ENCODE measurements at places on chromosomes 5 and 9.

- no peak for DNase-seq
Observed at GRCh38 chr5:166073901-166074581, 2217.4 kb upstream of the WWC1 start.

GRCh38 chr9:216866-217265, 2.2 kb downstream of the DOCK8 start:
- DNase-seq, result no peak

- DNase-seq, result no peak
Observed at GRCh38 chr5:56961746-56962145, 9.8 kb upstream of the MIER3 start.

- no peak for DNase-seq
Observed at GRCh38 chr9:135252980-135253304, 165.5 kb downstream of the OLFM1 start.

DNA sequence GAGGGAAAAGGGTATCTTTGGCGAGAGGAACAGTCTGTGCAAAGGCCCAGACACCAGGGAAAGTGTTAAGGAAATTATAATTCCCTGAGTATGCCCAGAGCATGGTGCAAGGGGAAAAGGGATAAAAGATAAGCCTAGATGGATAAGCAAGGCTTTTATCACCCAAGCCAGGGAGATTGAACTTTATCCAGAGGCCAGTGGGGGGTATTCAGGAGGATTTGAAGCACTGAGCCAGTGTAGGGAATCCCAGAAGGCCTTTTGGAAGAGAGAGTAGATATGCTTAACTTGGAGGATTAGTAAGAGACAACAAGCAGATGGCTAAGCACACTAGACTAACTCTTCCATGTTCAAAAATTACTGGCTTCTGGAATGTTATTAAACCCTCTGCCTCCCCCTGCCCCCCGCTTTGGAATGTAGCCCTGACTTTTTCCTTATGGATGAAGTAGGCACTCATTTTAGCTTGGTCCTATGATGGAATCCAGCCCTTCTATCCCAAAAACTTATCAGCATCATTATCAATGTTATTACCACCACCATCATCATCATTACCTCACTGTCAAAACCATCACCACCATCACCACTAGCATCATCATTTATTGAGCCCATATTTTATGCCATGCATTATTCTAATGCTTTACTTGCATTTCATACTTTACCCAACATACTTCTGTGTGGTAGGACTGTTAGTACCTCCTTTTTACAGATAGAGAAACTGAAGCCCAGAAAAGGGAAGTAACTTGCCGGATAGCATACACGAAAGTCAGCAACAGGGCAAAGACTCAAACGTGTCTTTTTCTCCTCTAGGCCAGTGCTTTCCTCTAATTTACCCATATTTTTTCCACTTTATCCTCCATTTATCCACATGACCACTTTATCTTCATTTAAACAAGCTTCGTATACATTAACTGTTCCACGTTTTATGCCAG, 237.0 kb downstream of the PAPPA start:
- DNase-seq, result no peak

DNA sequence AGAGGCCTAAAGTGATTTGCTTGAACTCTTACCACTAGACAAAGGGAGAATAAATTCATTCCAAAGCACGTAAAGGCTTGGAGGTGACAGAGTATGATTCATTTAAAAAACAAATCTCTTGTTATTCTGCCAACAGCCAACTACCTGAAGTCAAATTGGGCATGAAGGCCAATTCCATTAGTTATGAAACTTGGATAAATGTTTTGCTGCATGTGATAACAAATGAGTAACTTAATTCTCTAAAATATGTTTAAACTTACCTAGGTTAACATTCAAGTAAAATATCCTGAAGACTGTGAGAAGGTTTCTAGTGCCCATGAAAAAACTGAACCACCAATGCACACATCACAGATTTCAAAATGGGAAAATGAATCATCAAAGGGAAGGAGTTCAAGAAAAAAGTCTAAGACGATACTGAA, 120.1 kb upstream of the TSLP start:
- DNase-seq, result no peak

DNA sequence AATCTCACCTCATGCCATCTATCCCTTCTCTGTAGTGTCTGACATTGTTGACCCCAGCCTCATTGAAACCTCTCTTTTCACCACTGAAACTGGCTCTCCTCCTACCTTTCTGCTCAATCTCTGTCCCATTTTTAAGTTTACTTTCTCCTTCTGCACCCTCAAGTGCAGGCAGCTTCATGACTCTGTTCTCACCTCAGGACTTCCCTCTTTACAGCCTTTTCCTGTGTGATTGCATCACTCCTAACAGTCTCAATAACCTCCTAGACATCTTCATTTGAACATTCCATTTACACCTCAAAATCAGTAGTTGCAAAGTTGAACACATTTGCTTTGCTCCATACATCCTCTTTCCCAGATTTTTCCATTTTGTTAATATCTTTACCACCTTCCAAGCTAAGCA, 172.1 kb downstream of the RASEF start:
- DNase-seq, result no peak

DNA sequence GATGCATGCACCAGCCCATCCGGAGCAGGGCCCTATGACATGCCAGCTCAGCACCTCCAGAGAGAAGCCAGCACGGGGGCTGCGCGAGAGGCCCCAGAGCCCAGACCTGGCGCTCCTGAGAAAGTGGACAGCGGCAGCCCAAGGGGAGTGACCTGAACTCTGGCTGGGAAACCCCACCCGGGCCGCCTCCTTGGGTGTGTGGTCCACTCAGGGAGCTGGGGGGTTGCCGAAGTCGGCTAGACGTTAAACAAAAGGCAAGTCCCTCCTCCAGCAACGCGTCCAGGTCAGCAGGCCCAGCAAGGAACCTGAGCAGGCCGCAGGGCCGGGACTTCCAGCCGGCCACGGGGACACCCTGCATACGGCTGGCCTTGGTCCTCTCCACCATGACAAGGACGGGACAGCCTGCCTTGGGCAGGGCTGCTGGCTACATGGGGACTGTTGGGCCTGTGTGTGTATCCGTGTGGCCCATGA, 35.7 kb downstream of the NACC2 start:
- no peak for DNase-seq

DNA sequence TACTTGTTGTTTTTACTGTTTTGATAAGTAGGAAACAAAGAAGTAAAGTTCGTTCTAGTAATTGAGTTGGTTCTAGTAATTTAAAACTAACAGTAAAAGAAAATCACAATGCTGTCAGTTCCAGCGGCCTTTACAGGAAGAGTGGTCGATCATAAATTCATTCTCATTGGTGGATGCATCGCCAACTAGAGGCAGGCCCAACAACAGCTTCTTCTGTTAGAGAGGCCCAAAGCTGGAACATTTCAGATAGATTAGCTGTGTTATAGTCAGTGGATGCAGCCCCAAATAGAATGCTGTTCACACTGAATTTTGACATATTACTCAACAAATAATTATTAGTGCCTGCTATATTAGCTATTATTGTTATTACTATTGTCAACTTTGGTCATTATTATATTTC, 80.8 kb downstream of the ARRDC3 start:
- no peak for DNase-seq
